ENCODE measurements at places on chromosomes 7 and 10.

GRCh38 chr7:144622745-144623144 lies 213.1 kb downstream of the TPK1 start:
- DNase-seq = peak; percentile 16

GRCh38 chr10:132445516-132446194 lies 48.7 kb downstream of the PWWP2B start:
- DNase-seq = no peak

- DNase-seq = no peak
Observed at GRCh38 chr10:109821672-109822071, 101.6 kb downstream of the XPNPEP1 start.

DNA sequence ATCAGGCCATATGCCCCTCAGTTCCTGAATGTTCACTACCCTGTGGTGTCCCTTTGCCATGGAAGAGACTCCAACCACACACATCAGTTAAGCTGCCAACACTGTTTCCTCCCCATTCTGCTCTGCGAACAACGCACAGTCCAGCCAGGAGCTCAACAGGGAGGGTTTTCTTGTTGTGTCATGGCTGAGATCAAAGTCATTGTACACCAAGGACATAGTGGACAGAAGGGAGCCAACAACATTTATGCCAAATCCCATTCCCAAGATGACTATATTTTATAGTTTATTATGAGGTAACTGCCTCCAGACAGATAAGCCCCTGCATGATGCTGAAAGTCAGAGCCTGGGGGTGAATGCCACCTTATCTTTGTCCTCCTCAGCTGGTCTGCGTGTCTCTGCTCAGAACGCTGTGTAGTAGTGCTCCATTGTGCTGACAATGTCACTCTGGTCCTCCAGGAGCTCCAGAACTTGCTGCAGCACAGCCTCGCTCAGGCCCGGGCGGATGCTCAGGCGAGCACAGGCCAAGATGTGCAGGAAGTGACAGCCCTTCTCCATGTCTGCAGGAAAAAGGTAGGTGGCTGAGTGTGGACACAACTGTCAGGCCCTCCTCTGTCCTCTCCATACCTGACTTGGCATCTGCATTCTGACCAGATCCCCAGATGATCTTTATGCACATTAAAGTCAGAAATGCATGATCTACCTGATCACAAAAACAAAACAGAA lies 27.1 kb upstream of the SH3PXD2A start:
- DNase-seq = no peak

DNA sequence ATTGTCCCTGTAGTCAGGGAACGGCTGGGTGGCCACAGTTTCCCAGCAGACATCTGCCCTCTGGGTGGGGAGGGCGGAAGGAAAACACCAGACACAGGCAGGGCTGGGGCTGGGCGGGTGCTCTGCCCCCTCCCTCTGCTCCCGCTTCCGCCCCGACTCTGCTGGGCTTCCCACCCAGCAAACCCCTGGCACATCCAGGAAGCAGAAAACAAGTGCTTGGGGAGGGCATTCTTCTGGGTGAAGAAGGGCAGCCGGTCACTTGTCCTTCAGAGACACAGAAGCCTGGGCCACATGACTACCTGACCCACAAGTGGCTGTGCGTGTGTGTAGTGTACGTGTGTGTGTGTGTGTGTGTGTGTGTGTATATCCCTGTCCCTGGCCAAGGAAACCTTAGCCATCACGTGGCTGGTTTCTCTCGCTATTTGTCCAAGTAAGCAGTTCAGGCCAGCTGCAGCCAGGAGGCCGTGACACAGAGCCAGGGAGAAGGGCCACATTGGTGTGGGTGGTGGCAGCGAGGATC lies 77.9 kb downstream of the ZMIZ1 start:
- DNase-seq = peak; percentile 73

- no peak for DNase-seq
Observed at GRCh38 chr7:157819455-157819807, 482.6 kb downstream of the DNAJB6 start.

DNA sequence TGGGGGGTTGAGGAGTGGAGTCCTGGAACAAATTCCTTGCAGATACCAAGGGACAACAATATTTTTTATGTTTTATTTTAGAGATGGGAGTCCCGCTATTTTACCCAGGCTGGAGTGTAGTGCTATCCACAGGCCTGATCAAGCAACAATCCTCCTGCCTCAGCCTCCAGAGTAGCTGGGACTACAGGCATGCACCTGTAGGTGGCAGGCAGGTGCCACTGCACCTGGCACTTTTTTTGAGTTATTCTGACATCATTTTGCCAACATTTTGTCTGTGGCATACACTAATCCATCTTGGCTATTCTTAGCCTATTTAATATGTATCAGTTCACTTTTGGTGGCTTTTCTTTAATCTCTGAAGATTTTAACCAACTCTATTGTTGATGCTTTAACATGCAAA lies 317.8 kb upstream of the MTPN start:
- no peak for DNase-seq

GRCh38 chr10:132345345-132345744 lies 13.4 kb downstream of the LRRC27 start:
- DNase-seq = no peak

DNA sequence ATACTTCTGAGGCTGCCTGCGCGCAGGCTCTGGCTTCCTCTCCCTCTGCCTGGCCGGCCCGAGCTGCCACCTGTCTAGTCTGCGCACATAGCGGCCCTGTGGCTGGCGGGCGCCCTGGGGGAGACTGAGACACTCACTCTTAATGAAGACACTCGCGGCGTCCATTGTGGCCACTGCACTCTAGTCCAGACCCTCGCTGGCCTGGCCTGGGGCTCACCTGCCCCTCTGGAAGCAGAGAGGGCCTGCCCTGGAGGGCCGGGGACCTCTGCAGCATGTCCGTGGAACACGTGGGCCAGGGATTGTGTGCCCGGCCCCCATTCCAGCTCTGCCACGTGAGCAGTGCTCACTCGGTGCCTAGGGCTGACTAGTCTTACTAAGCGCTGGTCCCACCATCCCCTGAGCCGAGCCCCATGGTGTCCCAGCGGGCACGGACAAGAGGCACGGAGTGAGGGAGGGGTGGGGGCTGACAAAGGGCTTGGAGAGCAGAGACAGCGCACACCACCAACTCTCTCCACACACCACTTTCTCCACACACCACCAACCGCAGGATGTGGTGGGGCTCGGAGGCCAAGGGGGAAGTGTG lies 149.3 kb downstream of the ELFN1 start:
- no peak for DNase-seq

DNA sequence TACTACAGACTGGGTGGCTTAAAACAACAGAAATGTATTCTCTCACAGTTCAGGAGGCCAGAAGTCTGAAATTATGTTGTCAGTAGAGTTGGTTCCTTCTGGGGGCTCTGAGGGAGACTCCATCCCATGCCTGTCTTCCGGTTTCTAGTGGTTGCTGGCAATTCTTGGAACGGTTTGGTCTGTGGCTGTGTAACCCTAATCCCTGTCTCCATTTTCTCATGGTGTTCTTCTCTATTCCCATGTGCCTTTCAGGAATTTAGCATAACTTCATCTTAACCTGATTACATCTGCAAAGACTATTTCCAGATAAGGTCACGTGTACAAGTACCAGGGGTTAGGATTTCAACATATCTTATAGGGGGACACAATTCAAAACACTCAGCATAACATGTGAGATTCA lies 73.2 kb downstream of the FAM241B start:
- DNase-seq = no peak

DNA sequence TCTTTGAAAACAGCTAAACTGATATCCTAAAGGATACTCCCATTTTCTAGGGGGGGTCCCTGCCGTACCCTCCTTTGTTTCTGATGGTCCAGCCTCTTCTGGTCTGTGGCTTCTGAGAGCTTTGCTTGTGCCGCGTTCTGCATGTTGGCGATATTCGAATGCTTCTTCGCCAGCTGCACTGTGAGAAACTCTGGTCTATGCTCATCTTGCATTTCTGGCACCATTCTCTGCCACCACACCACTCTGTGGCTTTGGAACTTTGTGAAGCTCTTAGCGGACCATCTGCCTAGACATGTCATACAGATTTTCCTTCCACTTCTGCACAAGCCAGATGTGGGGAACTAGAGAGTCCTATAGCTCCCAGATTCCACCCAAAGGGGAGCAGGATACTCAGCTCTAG lies 197.2 kb downstream of the REEP3 start:
- DNase-seq = no peak

DNA sequence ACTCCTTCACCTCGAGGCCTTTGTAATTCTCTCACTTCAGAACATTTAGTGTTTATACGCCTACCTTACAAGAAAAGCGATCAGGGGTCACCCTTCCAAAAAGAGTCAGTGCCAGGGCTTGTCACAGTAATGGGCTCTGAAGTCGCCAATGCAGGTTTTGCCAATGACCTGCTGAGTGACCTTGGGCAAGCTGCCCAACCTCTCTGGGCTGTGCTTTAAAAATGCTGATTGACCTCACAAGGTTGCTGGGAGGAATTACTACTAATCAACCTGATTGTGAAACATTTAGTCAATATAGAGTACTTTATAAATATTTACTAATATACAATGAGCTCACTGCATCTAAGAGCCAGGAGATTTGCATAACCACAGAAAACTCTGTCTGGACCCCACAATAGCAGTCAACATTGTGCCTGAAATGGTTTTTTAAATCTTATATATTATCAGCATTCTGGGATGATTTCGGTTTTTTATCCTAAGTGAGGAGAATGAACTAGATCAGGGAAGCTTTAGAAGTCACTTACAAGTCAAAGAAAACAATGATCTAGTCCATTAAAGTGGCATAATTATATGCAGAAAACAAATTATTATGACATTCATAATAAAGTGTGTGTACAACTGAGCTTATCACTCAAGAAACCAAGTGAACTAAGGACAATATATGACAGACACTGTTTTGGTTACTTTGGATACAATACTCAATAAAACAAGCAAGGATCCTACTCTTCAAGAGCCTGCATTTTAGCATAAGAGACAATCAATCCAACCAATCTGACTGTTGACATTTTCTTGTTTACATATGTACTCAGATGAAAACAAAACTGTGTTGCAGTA lies 290.5 kb downstream of the SORCS1 start:
- DNase-seq = no peak

DNA sequence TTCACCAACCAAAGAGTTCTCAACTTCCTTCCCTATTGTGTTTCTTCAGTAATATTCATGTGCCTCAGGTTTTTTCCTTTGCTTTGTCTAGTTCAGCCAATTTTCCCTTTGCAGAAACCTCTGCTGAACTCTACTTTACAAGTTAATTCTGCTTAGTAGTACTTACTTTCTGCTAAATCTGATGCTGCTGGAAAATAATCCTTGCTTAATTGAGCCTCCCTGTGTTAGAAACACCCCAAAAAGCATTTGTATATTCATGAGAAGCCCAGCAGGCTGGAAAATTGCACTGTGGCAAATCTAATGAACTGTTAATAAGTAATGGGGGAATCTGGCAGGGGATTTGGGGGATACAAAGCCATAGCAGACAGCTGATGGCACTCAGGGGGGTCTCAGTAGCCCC lies 78.5 kb downstream of the CDCA7L start:
- DNase-seq = no peak

DNA sequence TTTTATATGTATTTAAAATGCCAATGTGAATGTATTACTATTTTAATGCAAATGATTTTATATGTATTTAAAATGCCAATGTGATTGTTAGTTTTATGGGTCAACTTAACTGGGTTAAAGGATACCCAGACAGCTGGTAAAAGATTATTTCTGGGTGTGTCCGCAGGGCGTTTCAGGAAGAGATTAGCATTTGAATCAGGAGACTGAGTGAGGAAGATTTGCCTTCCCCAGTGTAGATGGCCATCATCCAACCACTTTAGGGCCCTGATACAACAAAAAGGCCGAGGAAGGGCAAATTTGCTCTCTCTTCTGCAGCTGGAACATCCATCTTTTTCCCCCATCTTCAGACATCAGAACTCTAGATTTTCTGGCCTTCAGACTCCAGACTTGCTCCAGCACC lies 116.2 kb downstream of the BAMBI start:
- DNase-seq = no peak

GRCh38 chr7:94374231-94374630 lies 20.5 kb upstream of the COL1A2 start:
- peak; percentile 57 for DNase-seq

DNA sequence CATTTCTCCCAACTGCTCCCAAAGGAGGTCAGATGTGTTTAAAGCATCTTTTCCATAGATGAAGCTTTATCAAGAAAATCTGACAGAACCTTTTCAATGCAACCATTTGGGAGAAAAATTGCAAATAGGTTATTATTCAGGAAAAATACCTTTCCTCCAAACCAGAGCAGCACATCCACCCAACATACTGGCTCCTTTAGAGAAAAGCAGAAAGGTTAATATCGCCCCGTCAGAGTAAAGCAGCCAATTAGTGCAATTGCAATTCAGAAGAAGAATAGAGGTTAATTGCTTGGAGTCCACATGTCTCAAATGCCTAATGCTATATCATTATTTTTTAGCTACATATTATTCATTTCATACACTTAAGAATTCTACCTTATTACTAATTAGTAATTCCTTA lies 48.9 kb upstream of the HSPA12A start:
- no peak for DNase-seq

DNA sequence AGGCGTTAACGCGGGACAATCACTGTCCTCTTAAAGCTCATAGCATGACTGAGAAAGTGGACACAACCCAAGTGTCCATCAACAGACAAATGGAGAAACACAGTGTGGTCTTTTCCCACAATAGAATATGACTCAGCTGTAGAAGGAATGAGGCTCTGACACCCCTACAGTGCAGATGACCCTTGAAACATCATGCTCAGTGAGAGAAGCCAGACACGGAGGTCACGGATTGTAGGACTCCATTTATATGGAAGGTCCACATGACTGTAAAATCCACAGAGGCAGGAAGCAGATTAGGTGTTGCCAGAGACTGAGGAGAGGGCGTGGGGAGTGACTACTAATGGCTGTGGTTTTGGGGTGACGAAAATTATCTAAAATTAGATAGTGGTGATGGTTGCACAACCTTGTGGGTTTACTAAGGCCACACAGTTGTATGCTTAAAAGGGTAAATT lies 6.1 kb upstream of the NCAPG2 start:
- DNase-seq = no peak

DNA sequence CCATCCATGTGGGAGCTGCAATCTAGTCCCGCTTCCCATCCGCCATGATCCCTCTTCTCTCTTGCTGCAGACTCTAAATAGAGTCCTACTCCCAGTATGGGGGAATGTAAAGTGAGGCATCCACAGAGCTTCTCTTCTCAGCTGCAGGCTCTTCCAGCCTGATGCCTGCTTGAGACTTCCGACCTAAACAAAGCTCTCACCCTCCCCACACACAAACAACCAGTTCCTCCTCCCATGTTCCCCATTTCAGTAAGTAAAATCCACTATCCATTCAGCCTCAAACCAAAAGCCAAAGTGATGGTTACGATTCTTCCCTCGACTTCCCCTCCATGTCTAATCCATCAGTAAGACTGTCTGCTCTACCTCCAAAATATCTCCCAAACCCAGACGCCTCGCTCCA lies 108.2 kb upstream of the NFE2L3 start:
- DNase-seq = no peak

- DNase-seq = no peak
Observed at GRCh38 chr7:78124216-78124615, 325.6 kb downstream of the PHTF2 start.

DNA sequence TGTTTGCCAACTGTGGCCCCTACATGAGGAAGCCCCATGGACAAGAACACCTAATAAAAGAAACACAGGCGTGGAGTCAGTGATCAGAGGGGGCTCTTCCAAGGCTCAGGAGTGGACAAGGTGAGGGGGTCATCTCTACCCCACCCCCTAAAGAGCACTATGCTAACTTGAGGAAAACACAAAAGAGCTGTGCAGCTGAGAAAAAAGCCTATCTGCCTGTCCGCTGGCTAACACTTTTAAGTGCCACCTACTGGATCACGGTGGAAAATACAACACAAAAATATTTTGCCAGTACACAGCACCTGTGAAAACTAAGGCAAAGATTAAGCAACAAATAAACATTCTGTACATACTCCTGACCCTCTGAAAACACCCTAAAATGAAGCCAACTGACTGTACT lies 53.1 kb upstream of the COBL start:
- peak; percentile 16 for DNase-seq

- DNase-seq = peak; percentile 64
Observed at GRCh38 chr7:47441796-47442604, 139.9 kb downstream of the TNS3 start.
